RCC 7860 (cell line): ENCODE measurements at places on chromosomes 3 and 15.

DNA sequence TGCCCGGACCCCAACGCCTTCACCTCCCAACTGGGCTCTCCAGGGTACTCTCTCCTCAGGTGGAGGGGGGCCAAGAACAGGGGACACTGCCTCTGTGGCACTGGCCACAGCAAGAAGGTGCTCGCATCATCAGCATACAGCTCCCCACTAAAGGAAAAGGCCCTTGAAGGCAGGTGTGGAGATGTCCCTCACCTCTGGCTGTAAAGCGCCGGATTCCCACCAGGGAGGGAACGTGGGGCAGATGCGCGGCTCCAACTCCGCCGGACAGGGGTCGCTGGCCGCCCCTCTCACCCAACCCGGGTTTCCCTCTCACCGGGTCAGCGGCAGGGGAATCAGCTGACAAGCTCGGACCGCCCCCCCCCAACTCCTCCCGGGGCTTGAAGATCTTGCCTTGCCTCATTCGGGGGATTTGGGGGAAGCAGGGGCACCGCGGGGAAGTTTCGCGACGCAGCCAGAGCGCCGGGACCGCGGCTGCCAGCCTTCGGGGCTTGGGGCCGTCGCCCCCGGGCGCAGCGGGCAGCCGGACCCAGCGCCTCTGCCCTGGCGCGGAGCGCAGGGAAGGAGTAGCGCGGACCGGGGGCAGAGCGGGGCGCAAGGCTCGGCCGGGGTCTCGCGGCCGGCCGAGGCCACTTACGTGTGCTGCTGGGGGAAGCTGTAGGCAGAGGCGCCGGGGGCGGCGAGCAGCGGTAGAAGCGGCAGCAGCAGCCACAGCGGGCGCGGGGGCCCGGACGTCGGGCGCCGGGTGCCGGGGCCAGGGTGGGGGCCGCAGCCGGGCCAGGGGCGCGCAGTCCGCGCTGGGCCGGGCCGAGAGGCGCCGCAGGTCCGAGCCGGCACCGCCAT, 630 bp downstream of the CACNA2D2 start:
- DNase-seq, result no peak

DNA sequence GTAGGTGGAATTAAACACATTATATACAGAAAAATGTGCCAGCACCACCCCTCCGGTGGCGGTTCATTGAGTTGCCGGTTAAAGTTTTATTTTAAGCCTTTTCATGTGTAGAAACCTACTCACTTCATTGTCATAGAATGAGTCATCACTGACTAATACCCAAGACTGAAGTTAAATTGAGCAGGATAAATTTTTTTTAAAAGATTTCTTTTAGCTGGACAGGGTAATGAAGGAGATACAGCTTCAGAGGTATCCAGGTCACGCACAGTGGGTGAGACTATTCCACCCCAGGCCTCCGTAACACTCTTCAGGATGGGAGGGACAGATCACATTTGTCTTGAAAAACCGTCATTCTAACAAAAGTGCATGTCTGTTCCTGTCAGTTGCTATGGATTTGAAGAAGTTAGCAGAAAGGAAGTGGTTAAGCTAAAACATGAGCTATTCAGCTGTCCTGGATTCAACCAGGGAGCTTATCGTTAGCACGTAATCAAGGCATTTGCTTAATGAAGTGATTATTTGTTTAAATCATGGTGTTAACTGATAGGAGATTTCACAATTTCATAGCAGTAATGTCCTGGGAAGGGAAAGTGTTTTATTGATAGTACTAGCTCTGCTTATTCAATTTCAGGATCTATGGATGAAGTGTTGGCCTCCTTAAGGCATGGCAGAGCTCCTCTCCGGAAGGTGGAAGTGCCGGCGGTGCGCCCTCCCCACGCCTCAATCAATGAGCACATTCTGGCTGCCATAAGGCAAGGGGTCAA, 23.4 kb downstream of the WHAMM start:
- DNase-seq, result peak; percentile 98

- DNase-seq, result no peak
These were observed 91.8 kb upstream of the PLXNA1 start for GRCh38 chr3:126891141-126891540.

DNA sequence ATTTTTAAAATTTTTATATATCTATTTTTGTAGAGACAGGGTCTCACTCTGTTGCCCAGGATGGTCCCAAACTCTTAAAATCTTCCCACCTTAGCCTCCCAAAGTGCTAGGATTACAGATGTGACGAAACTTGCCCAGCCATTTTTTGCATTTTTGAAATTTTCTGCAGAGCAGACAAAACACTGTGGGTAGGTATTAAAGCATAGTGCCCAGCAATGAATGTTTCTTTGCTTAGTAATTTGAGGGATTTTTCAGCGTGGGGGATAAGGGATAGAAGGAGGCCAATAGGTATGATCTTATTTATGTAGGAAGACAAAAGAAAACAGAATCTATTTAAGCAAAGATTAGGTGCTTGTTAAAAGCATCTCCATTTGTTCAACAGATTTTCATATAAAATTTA, 446.8 kb upstream of the DPH6 start:
- no peak for DNase-seq

DNA sequence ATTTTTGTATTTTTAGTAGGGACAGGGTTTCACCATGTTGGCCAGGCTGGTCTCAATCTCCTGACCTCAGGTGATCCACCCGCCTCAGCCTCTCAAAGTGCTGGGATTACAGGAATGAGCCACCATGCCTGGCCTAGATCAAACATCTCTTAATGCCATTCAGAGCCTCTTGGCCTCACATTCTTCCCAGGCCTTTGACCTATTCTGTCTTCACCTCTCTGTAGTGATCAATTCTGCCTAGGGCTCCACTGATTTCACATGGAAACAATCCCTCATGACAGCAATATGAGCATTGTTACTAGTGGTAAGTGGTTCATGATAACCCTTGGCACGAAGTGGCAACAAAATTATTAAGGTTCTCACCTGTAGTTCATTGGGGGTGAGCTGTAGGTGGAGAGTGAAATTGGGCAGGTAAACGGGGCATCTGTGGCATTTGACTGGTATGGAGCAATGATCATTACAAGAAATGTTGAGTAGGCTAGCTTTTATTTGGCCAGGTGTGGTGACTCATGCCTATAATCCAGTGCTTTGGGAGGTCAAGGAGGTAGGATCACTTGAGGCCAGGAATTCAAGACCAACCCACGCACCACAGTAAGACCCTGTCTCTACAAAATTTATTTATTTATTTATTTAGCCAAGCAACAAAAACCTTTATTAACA, 4.8 kb upstream of the ARPIN start:
- no peak for DNase-seq

- no peak for DNase-seq
These were observed 173.2 kb downstream of the APBA2 start for GRCh38 chr15:29058903-29059539.
